ENCODE measurements at places on chromosomes 12 and 14.
A peak's percentile ranks its signal among the peaks of the same experiment; 100 is the strongest.

DNA sequence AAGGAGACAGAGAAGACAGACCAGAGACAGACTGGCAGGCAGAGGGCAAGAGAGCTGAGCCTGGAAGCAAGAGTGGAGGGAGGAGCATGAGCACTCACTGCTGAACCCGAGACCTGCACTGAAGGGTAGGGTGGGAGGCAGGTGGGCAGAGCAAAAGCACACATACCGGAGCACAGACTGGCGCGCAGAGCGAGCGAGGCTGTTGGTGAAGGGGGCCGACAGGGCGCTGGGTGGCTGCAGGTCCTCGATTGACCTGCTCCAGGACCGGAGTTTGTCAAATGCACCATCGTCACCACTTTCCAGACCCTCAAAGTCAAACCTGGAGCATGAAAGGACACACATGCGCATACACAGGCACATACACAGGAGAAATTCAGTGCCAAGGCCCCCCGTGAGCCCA, 34.9 kb downstream of the PRPF40B start:
- no peak for DNase-seq

DNA sequence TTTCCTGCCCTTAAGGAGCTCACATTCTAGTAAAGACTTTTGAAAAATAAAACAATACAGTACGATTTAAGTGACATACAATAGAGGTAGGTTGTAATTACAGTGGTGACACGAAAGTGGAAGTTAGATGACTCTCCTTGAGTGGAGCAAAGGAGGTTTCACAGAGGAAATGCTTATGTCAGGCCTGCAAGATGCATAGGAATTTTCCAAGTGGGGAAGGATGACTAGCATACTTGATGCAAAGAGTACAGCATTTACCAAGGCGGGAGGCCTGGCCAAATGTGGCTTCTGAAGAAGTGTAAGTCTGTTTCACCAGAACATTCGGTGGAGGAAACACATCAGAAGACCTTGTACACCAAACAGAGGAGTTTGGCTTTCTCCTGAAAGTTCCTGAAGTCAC, 55.2 kb downstream of the ERO1A start:
- DNase-seq: no peak

GRCh38 chr12:56220611-56221231, 1.0 kb downstream of the RNF41 start:
- DNase-seq: peak; percentile 77

DNA sequence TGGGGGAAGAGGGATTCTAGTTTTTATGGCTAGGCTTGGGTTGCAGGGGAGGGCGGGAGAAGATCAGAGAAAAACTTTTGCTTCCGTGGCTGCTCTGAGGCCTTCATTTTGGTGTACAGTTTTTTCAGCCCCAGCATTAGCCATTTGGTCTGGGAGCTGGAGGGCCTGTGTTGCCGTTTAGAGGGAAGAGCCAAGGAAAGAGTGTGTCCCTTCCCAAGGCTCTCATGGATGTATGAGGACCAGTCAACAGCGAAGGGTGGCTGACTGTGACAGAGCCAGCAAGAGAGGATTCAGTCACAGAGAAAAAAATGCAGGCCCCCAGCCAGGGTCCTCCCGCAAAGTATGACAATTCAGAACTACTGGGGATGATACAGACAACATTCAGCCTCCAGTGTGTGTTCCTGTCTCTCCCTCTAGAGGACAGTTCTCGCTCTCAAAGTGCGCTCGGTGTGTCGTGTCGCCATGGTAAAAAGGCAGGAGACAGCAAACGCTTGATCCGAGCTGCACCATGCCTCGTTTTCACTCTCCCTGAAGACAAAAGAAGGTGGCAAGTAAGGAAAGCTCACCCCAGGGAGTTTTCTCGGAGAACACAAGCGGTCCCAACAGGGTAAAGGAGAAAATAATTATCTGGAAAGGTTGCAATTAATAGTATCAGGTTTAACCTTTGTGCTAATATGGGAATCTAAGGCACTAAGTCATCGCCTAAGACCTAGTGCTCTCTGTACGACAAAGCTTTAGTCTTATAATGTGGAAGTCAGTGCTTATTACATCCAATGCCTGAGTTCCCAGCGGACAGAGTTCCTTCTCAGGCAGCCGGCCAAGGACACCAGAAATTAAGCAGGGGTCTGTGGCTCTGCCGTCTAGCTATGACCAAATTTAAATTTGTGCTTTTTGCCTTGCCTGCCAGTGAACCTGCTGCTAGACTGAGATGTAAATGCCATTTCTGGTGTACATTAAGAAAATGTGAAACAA, 157.3 kb upstream of the PLXNC1 start:
- no peak for DNase-seq

DNA sequence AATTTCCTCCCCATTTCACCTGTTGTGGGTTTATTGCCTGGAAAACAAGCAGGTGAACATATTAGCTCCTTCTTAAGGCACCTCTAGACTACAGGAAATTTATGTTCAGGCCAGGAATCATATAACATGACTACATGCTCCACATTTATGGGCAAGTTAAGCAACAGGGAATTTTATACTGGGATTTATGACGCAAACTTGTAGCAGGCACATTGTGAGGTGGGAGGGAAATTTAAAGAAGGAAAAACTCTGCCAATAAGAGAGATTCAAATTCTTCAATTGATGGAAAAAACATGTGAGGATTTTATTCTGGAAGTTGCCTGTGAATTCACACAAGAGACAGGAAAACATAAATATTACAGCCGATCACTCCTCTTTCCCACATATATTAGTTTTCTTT, 93.9 kb downstream of the TBC1D30 start:
- DNase-seq: no peak

DNA sequence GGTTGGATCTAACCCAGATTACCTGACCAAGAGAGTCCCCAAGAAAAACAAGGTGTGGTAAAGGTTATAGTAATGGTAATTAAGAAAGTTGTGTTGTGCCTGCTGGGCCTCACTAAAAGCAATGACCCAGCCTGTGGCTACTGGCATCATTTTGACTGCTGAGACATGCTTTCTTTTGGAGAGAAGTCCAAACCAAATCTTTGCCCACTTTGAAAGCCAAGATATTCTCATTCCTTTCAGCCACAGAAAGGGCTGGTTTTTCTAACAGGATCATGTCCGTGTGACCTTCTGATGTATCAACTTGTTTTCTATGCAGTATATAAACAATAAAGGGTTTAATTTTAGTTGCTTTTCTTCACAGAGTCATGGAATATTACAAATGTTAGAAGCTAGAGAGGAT, 388.6 kb downstream of the RAD51B start:
- DNase-seq: no peak

DNA sequence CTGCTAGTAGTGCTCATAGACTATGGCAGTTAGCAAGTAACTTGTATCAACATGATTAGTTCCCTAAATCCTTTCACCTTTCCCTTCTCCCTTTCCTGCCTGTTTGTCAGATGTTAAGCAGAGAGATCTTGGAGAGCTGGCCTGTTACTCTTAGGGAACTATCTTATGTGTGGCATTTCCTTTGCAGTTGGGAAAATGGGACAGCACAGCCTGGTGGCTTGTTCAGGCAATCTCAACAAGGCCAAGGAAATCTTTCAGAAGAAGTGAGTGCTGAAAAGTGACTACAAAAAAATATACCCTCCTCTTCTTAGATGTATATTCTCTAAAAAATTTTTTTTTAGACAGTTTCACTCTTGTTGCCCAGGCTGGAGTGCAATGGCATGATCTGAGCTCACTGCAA, 7.4 kb downstream of the PARP2 start:
- no peak for DNase-seq

DNA sequence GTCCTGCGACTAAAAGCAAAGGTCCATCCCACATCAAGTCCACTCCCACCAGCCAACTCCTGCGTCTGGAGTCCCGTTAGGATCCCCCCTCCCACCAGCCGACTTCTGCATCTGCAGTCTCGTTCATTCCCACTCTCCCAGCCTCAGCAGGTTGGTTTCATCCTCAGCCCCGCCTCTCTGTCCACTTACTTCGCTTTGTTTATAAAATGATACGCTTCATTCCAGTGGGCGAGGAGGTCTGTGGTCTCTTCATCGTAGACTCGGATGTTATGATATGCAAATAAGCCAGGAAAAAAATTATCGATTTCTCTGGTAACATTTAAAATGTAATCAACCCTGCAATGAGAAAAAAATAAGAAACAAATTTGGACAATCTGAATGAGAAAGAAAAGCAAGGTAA, 56.8 kb downstream of the SSH1 start:
- no peak for DNase-seq

DNA sequence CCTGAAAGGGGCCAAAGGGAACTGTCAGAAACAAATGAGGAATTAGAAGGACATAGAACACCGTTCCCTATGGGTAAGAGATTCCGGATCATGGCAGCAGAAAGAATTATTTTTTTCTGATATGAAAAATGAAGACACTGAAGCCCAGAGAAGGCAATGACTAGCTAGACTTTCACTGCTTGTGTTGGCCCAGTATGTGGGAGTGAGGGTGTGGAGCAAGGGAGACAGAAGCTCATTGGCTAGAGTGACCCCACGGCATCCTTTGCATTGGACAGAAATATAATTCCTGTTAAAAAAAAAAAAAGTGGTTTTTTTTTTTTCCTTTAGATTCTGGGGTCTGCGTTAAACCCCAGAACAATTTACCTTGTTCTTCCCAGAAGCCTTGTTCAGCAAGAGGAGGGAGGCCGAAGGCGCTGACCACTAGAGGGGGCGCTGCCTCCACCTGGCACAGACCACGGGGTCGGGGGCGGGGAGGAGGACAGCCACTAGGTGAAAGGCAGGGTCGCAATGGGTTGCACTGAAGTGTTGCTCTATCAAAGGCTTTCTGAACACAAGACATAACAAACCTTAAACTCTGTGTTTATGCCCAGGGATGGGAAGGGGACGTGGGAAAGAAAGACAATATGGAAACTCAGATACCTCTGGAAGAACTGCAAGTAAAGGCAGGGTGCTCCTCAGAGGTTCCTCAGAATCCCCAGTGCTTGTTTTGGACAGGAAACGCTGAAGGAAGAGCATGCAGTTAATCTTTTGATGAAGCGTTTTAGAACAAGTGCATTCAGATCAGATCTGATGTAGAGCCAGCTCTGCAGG, 156.8 kb downstream of the KCNA5 start:
- no peak for DNase-seq

GRCh38 chr12:51401020-51401419, 9.8 kb upstream of the GALNT6 start:
- no peak for DNase-seq

GRCh38 chr14:100442036-100442435, 118.9 kb downstream of the SLC25A47 start:
- no peak for DNase-seq

DNA sequence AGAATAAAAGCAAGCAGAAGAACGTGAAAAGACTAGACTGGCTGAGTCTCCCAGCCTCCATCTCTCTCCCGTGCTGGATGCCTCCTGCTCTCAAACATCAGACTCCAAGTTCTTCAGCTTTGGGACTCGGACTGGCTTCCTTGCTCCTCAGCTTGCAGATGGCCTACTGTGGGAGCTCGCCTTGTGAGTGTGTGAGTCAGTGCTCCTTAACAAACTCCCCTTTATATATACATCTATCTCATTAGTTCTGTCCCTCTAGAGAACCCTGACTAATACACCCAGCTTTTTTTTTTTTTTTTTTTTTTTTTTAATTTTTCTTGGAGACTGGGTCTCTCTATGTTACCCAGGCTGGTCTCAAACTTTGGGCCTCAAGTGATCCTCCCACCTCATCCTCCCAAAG, 46.9 kb downstream of the ACTN1 start:
- DNase-seq: peak; percentile 59

DNA sequence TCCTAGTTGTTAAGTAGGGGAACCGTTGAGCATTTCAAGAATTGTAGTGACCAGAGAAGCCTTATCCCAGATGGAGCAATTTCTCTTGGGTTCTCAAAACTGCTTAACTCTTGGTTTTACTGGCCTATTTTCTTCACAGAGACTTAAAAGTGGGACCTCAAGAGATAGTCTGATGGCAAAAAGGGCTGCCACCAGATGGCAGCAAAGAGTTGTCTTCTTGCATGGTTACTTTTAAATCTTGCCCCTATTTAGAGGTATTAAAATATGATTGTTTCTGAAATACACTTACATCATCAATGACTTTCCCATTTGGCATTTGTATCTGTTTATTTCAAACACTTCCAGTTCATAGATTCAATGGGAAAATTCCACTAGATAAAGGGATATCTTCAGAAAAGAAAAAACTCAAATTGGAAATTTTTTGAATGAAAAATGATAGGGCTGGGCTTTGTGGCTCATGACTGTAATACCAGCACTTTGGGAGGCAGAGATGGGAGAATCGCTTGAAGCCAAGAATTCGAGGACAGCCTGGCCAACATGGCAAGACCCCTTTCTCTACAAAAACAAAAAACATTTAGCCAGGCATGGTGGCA, 69.9 kb upstream of the CNTN1 start:
- DNase-seq: peak; percentile 4

- DNase-seq: no peak
These were observed 536 bp upstream of the TUNAR start for GRCh38 chr14:95875831-95876760.

DNA sequence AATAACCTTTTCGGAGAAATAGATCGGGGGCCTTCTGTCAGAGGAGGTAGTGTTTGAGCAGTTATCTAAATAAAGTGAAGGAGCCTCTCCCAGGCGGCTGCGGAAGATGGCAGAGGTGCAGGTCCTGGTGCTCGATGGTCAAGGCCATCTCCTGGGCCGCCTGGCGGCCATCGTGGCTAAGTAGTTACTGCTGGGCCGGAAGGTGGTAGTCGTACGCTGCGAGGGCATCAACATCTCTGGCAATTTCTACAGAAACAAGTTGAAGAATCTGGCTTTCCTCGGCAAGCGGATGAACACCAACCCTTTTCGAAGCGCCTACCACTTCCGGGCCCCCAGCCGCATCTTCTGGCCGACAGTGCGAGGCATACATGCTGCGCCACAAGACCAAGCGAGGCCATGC, 186.1 kb downstream of the KTN1 start:
- DNase-seq: no peak

DNA sequence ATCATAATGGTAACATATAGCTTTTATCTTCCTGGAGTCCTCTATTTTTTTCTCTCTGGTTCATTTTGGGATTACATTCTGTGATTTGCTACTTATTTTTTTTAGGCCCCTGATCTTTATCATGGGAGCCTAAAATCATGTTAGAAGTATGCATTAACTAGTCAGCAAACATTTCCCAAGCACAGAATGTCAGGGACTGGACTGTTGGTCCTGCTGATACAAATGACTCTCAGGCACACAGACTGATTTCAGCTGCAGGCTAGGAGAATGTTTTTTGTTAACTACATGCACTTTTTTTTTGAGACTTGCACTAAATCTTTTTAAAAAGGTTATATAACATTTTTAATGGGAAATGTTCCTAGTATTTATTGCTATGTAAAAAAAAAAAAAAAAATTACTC, 131.1 kb downstream of the ACSS3 start:
- no peak for DNase-seq

GRCh38 chr12:94149781-94150239, 1.4 kb downstream of the PLXNC1 start:
- DNase-seq: no peak

- no peak for DNase-seq
These were observed 65.8 kb upstream of the TMPO start for GRCh38 chr12:98449584-98449983.

- DNase-seq: peak; percentile 16
These were observed 300.0 kb downstream of the AEBP2 start for GRCh38 chr12:19739195-19739776.

GRCh38 chr12:7121324-7121723, 7.4 kb downstream of the RBP5 start:
- no peak for DNase-seq
